CD8-positive, alpha-beta memory T cell (primary cell): ENCODE measurements at places on chromosomes 16 and 17.

DNA sequence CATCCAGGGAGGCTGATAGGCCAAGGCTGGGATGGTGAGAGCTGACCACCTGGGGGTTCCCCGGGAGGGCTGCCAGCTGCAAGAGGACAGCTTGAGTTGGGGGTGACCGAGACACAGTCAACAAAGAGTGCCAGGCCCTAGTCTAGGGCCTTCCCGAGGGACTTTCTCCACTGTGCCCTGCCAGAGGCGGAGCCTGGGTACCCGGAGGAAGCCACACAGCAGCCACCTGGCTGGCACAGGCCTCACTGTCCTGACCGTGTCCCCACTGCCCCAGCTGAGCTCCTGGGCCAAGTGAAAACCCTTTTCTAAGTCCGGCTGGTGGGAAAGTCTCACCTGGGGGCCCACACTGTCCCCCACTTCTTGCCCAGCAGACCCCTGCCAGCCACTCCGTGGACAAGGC lies 71.9 kb upstream of the GSE1 start:
- no peak for DNase-seq

DNA sequence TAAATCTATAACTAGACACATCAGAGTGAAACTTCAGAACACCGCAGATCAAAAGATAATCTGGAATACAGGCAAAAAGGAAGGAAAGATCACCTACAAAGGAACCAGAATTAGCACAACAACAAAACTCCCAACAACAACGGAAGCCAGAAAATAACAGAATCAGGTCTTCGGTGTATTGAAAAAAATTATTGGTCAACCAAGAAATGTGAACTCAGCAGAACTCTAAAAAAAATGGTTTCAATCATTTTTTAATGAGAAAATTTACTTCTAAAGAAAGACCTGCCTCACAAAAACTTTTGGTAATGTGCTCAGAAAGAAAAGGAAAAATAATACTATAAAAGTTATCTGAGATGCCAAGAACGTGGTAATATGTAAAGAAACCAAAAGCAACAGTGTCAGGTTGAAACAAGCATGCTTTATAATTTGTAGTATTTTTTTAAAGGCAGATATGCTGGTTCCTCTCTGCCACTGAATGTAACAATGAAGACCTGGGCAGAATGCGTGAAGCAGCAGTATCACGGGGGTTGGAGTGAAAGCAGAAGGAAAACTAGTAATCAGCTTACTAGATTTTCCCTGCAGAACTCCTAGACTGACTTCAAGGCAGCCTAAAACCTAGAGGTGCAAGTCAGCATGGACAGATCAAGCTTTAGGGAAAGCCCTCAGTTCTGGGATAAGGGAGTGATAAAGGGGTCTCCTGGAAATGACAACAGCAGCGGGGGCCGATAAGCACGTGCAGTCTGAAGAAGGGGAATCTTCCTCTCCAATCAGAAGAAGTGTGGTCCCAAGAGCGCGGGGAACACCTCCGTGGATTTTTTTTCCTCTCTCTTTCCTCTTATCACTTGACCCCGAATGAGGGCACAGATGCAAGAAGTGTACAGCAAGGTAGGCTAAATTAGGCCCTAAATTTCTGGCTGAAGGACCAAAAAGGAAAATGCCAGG lies 80.9 kb upstream of the TEKT1 start:
- DNase-seq, result no peak

DNA sequence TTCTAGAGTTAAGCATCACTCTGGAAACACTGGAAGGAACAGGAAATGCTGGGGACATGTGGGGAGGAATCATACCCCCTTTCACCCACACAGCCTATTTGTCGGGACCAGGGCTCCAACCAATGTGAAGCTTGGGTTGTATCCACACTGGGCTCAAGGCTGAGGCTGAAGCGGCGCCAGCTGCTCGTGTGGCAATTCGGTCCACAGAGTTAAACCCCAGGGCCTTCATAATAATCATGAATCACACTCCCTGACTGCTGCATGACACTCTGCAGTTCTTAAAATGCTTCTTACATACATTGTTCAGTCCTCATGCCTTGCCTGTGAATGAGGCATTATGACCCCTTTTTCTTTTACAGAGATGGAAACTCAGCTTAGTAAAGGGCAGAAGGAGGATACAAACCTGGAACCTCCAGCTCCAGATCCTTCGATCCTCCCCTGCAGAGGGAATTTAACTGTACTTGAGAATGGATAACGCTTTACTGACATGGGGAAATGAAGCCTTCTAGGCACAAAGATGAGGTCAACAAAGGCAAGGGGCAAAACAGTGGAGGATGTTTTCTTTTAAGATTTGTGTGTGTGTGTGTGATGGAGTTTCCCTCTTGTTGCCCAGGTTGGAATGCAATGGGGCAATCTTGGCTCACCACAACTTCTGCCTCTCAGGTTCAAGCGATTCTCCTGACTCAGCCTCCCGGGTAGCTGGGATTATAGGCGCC lies 72.7 kb downstream of the SOX9 start:
- DNase-seq, result no peak

- DNase-seq, result no peak
These were observed 1.4 kb downstream of the TEN1 start for GRCh38 chr17:75980188-75981018.

GRCh38 chr16:772959-773358 lies 12.4 kb downstream of the MSLN start:
- no peak for DNase-seq

- no peak for DNase-seq
These were observed 16.4 kb downstream of the KRT23 start for GRCh38 chr17:40921026-40921425.

DNA sequence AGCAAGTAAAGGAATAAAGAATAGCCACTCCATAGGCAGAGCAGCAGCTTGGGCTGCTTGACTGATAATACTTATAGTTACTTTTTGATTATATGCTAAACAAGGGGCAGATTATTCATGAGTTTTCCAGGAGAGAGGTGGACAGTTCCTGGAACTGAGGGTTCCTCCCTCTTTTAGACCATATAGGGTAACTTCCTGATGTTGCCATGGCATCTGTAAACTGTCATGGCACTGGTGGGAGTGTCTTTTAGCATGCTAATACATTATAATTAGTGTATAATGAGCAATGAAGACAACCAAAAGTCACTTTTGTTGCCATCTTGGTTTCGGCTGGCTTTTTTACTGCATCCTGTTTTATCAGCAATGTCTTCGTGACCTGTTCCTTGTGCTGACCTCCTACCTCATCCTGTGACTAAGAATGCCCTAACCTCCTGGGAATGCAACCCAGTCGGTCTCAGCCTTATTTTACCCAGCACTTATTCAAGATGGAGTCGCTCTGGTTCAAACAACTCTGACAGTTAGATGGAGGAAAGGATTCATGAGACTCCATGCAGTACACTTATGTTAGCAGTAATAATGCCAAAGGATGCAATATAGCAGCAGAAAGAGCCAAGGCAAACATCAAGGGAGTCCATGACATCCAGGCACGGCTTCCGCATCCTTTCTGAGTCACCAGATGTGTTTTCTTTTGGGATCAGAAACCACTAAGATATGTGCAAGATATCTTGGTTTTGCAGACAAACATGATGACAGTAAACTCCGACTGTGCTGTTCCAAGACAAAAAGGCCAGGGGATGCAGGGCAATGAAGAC lies 55.8 kb upstream of the B4GALNT2 start:
- DNase-seq, result no peak

DNA sequence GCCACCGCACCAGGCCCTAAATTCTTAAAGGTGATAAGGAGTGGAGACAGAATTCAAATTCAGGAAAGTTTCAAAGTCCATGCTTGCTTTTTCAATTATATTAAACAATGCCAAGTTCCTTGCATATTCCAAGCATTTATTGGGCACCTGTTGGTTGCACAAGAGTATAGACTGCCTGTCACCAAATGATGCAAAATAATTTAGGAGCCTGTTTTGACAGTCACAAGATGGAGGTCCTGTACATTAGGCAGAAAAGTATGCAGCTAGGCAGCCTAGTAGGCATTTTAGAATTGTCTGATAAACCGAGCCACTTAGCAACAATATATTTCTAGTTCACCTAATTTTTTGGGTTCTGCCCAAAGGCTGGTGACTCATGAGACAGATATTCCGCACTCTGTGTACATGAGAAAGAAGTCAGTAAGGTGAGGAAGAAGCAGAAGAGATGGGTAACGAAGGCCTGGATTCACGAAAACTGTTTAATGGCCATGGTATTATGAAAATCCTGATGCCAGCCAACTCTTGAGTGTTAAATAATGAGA lies 7.3 kb downstream of the ACACA start:
- no peak for DNase-seq

GRCh38 chr17:6959700-6960099 lies 36.1 kb upstream of the ALOX12 start:
- DNase-seq, result no peak

DNA sequence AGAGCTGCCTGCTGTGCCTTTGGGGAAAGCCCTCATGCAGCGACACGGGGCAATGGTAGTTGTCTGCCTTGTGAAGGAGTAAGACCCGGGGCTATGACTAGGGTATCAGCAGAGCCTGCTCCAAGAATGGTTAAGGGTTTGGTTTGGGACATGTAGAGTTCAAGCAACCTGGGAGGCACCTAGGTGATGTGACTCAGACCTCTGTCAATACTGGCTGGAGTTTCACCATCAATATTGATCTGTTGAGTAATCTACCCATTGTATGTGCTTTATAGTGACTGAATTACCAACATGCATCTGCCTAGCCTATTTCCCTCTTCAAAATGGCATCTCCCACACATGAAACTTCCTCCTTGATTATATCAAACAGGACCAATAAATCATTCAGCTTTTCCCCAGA lies 398.4 kb upstream of the HSBP1 start:
- no peak for DNase-seq

GRCh38 chr16:13554005-13554404 lies 365.9 kb upstream of the ERCC4 start:
- no peak for DNase-seq

GRCh38 chr16:81486540-81487061 lies 42.0 kb downstream of the CMIP start:
- no peak for DNase-seq

GRCh38 chr16:85048921-85049562 lies 21.4 kb downstream of the KIAA0513 start:
- DNase-seq, result no peak

GRCh38 chr16:84260766-84261554 lies 21.1 kb upstream of the KCNG4 start:
- no peak for DNase-seq

DNA sequence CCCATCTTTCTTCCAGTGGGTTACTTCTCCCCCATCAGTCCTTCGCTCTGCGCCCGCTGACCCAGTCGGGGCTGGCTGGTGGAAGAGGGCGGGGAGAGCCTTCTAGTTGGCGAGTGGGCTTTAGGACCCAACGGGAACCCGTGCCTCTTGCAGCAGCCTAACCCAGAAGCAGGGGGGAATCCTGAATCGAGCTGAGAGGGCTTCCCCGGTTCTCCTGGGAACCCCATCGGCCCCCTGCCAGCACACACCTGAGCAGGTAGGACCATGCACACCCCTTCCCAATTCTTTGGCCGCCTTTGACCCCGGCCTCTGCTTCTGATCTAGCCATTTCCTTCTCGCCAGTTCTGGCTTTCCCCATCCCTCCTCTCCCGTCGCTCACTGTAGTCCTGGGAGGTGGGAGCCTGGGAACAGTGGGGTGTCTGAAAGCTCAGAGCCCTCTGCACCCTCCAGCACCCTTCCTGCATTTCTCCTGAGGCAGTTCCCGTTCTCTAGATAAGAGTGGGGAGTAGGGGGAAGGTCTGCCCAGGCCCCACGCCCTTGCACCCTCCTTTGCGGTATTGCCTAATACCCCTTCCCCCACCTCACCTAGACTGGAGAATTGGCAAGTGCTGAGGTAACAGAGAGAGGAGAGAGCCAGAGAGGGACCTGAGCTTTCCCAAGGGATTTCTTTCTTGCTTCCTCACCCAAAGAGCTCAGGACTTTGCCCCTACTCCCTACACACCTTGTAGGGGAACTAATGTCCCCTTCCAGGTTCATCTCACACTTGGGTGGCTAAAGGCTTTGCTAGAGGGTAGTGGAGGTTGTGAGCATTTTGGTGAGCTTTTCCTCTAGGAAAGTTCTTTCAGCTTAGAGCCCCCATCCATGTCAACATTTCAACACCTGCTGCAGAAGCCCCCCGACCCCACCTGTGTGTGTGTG lies at the start of gene RARA:
Gene RARA (plus strand): TSS at position 150 of the 918 bp plus-strand sequence. CDS start 22,039 bp downstream, outside the sequence.
- DNase-seq, result no peak

DNA sequence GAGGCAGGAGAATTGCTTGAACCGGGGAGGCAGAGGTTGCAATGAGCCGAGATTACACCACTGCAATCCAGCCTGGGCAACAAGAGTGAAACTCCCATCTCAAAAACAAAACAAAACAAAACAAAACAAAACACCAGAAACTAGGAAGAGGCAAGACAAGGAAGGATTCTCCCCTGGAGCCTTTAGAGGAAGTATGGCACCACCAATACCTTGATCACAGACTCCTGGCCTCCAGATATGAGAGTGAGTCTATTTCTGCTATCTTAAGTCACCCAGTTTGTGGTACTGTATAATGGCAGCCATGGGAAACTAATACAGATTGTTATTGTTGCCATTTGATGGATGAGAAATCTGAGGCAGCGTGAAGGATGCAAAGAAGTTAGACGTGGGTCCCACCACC lies 14.6 kb upstream of the CPPED1 start:
- DNase-seq, result no peak

GRCh38 chr16:12163970-12164369 lies 187.4 kb downstream of the SNX29 start:
- DNase-seq, result no peak

DNA sequence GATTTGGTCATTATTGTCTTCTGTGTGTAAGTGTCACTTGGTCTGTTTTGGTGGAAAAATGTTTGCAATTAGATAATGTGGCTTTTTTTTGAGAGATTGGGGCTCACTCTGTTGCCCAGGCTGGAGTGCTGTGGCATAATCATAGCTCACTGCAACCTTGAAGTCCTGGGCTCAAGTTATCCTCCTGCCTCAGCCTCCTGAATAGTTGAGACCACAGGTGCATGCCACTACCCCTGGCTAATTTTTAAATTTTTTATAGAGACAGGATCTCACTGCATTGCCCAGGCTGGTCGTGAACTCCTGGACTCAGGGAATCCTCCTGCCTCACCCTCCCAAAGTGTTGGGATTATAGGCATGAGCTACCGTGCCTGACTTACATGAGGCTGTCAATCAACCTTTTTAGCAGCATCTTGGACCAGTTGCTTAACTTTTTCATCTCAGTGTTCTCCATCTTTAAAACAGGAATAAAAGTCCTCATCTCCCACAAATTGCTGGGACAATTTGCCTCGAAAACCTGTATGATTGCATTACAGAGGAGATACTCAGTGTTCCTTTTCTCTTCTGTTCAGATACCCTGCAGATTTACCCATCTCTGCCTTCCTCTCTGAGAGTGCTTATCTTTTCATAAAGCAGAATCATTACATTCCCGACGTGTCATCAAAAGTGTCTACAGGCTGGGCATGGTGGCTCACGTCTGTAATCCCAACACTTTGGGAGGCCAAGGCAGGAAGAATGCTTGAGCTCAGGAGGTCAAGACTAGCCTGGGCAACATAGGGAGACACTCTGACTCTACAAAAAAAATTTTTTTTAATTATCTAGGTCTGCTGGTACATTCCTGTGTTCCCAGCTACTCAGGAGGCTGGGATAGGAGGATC lies 19.1 kb downstream of the ACSF2 start:
- DNase-seq, result no peak
